Stimulated activated effector memory CD8-positive, alpha-beta T cell treated with anti-CD3 and anti-CD28 coated beads, Interleukin-12 subunit alpha, Interleukin-12 subunit beta, amount 100 ng/mL, for 72 hours (primary cell): ENCODE measurements at places on chromosomes 12 and 14.

DNA sequence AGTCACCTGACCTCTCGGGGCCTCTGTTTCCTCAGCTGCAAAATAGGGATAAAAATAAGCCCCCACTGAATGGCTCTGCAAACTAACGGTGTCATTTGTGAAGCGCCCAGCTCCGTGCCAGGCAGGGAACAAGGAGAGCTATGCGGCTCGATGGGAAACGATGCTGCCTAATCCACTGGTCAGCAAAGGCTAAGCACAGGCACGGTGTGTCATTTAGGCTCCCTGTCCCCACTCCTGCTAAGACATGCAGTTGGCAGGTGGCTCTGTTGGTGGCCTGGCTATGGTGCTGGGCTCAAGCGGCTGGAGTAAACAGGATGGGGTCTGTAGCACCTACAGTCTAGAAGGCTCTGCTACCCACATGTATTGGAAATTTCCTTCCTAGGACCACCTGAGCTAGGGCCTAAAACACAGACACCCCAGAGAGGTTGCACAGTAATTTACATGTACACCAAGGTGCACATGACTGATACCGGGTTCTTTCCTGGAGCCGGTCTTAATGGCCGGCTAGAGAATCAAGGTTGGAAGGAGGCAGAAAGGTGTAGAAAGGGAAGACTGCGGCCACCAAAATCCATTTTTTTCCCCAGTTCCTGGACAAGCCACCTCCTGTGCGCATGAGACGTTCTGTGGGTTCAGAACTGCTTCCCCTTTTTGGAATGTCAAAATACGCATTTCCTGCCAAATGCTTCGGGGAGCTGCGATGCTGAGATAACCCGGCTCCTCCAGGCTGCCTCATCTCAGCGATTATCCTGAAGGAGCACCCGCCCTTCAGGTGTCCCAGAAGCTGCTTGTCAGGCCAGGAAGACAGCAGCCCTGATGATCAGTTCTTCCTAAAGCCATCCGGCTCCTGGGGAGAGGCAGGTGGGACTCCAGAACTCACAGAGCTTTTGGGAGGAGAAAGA lies 1.0 kb downstream of the CACNA2D4 start:
- DNase-seq = no peak

DNA sequence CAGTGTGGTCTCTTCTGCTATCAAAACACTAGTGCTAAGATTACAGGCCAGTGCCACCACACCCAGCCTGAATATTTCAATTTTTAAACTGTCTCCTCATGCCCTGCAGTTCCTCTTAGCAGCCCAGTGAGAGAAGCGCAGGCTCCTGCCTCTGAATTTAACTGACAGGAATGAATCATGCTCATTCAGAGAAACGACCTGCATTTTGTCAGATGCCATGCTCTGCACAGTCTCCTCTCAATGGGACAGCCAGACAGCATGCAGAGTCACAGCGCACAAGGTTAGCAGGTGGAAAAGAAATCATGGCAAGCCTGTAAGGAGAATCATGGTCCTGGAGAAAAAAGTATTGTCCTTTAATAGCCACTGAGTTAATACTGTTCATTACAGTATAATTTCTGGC lies 691.0 kb upstream of the SEL1L start:
- DNase-seq = no peak

- no peak for DNase-seq
These were observed 3.7 kb upstream of the METAP2 start for GRCh38 chr12:95470300-95470699.

DNA sequence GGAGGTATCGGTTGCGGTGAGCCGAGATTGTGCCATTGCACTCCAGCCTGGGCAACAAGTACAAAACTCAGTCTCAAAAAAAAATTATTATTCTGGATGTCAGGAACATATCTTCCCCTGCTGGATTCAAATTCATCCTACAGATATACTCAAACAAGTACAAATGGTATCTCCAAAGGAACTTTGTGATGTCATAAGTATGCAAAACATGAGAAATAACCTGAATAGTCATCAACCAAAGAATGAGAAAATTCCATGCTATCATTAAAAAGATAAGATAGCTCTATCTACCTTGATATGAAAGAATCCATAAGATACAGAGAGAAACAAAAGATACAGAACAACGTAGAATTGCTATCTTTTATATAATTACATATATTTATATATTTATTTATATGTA lies 67.7 kb downstream of the EEA1 start:
- no peak for DNase-seq

- no peak for DNase-seq
These were observed 692 bp upstream of the COX14 start for GRCh38 chr12:50111395-50111692.

DNA sequence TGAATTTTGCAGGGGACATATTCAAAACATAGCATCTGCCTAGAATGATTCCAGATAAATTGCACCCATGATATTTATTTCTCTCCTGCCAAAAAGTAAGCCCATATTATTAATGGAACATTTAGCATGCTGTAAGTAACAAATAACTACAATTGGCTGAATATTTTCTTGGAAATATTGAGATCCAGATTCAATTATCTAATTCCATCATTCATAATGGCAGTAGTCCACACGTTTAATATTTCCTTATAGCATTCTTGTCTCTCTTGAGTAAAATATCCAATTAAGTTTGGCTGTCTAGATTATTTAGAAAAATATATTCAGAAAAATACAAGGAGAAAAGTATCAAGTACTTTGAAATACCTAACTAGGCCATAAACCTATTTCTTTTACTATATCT lies 157.5 kb downstream of the FLRT2 start:
- no peak for DNase-seq

GRCh38 chr12:16605642-16606116 lies 283 bp downstream of the LMO3 start:
- DNase-seq = no peak

- DNase-seq = no peak
These were observed 23.2 kb upstream of the SERPINA12 start for GRCh38 chr14:94532447-94532846.

DNA sequence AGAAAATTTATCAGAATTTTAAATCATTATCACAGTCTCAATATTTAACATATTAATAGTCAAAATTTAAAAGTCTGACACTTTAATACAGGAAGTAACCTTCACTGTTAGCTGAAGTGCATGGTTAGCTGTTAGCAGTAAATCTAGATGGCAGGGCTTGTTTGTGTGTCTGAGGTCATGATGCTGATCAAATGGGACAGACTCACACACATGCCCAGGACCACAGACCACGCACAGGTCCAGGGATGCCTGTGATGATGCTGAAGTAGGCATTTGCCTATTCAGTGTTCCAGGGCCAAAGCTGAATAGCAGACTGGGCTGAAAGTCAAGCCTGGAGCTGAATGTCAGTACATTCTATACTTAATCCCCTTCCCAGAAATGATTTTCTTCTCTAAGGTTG lies 20.5 kb downstream of the FNTB start:
- DNase-seq = no peak

DNA sequence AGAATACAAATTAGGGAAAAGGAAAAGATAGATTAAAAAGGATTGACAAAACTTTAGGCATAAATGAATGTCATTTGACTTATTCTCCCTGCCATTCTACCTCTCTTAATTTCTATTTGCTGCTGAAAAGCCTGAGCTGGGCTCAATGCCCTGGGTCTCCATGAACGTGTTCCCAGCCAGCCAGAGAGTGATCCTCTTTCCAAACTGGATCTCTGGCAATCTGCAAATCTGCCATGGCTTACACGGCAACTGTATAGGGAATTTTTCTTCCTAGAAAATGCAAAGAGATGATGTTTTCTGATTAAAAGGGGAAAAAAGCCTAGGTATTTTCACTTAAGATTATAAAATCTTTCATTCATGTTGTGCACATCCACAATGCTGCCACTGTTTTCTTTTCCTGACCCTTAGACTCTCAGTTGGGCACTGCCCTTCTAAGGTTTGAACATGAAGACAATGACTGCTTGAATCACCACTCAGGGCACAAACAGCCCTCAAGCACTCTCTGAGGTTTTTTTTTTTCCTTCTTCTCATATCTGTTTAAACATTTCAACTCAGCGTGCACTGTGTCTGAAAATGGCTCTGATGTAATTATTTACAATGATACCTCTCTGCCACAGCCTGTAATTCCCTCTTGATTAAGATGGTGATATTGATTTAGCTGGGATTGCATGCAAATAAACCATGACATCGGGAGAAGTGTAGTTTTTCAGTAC lies 60.3 kb downstream of the DACT1 start:
- no peak for DNase-seq

DNA sequence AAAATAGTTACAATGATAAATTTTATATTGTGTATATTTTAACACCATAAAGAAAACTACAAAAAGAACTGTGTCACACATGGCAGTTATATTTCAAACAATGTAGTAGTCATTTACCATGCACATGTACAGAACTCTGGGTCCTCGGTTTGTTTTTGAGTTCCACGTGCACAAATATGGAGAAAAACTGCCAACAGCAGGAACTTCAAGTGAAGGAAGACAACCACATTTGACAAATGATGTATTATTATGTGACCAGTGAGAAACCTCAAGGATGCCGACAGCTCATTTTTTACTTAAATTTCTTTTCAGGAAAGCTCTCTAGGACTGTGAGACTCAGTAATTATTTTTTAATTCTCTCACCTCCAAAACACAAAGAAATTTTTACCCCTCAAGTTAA lies 244.2 kb upstream of the USP15 start:
- no peak for DNase-seq

DNA sequence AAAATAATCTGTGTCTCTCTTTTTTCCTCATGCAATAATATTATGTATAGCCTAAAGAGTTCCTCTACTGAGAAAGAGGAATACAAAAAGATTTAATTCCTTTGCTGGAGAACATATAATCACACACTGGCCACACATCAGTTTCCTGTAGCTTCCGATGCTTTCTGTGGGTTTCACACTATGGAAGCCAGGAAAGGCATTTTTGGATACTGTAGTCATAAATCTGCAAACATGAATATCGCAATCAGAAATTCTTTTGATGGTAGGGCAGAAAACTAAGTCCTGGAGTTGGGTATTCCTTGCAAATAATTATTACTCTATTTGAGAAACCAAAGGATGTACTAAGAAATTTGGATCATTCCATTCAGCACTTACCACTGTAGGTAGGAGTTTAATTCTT lies 260.0 kb downstream of the ACSS3 start:
- no peak for DNase-seq

DNA sequence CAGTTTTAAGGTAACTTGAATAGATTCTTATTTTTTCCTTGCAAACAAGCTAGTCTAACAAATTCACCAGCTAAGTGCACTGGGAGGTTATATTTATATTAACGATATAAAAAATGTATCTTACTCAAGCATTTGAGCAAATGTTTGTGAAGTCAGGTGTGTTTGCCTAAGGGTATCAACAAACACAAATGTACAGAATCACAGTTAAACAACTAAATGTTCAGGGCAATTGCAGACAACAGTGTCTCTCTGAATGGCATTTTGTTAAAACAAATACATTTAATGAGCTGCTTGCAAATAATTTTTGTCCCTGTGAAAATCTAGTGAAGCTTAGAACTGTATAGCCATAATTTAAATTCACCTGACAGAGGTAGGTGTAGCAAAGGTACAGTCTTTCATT lies 28.2 kb upstream of the FLRT2 start:
- no peak for DNase-seq

DNA sequence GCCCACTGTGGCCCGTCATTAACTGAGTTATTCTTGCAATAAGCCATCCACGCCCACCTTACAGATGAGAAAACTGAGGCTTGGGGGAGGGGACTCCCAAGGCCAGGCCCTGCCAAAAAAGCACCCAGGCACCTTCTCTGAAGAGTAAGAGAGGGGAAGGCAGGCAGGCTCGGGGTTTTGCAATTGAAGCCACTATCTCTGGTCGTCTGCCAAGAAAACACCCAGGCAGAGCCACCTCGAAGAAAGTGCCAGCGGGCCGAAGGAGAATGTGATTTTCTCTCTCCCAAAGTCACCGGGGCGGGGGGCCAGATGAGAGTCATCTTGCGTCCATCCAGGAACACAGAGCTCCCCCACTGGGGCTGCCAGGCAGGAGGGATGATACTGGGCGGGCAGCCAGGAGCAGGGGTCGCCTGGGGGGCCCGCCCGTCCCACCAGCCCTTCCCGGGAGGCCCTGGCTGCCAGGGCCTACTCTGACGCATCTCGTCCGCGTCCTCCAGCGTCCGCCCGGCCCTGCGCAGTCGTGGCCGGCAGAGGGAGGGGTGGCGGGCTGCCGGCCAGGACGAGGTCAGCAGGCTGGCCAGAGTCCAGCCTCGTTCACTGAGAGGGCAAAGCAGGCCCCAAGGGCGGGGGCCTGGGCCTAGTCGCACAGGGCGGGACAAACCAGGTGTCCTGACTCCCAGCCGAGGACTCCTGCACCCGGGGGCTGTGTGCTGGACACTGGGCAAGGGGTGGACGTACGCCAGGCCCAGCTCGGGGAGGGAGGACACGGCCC lies 74.3 kb downstream of the RFLNA start:
- DNase-seq = no peak

DNA sequence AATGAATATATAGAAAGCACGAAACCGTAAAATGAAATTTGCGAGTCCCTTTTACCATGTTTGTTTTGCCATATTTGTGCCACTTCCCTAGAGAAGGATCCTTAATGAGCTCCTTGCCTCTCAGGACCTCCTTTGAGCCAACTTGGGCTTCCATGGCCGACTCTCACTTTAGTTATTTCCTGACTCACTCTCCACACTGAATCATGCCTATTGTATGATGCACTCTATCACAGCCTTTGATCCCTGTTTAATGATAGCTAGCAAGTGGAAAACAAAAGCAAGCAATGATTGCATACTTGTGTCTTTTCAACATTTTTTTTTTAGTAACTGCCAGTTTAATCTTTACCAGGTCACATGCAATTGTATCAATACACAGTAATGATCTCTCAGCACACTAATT lies 153.2 kb downstream of the CCER1 start:
- no peak for DNase-seq

- no peak for DNase-seq
These were observed 180.2 kb downstream of the ANO4 start for GRCh38 chr12:100974747-100975146.

DNA sequence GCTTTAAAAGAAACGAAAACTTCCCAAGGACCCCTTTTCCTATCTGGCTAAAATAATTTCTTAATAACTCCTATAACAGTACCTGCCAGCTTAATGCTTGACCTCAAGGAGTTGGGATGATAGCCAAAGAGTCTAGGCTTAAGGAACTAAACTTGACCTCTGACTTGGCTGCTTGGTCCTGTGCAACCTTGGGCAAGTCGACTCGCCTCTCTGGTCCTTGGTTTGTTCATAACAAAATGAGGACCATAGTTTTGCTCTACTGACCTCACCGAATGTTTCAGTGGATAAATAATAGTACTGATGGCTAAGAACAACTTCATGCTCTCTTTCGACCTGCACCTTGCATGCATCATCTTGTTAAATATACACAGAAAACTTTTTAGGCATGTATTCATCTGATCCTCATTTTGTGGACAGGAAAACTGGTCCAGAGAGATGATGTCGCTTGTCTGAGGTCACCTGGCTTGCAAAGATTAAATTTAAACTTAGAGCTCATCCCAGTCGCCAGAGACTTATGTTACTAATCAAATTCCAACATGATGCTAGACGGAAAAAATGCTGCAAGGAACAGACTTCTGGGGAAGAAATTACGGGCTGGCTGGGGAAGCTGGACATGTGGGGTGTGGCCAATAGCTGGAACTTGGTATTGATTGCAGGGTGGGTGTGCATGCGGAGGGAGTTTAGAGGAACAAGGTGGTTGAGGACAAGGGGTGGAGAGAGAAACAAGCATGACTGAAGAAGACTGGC lies 38.0 kb upstream of the WSCD2 start:
- DNase-seq = no peak

GRCh38 chr14:36317650-36318049 lies 2.8 kb downstream of the MBIP start:
- DNase-seq = no peak

GRCh38 chr12:25876383-25877045 lies 82.0 kb upstream of the RASSF8 start:
- no peak for DNase-seq
